Peyer's patch (tissue), 4 donors: ENCODE measurements at places on chromosomes 13 and 19. TPM values are rescaled to one million over a fixed set of nuclear protein-coding genes. Genes with fewer than 3 reads are reported as not detected.

- DNase-seq, result peak; percentile 75
Measured at GRCh38 chr13:105410602-105411001, 1124.9 kb downstream of the EFNB2 start.

GRCh38 chr19:46442808-46443450 is 14.2 kb upstream of the PNMA8C start:
- no peak for DNase-seq

- DNase-seq, result no peak
Measured at GRCh38 chr13:110521296-110521680, 40.2 kb downstream of the RAB20 start.

The RDH8 gene
- not detected for total RNA-seq

DNA sequence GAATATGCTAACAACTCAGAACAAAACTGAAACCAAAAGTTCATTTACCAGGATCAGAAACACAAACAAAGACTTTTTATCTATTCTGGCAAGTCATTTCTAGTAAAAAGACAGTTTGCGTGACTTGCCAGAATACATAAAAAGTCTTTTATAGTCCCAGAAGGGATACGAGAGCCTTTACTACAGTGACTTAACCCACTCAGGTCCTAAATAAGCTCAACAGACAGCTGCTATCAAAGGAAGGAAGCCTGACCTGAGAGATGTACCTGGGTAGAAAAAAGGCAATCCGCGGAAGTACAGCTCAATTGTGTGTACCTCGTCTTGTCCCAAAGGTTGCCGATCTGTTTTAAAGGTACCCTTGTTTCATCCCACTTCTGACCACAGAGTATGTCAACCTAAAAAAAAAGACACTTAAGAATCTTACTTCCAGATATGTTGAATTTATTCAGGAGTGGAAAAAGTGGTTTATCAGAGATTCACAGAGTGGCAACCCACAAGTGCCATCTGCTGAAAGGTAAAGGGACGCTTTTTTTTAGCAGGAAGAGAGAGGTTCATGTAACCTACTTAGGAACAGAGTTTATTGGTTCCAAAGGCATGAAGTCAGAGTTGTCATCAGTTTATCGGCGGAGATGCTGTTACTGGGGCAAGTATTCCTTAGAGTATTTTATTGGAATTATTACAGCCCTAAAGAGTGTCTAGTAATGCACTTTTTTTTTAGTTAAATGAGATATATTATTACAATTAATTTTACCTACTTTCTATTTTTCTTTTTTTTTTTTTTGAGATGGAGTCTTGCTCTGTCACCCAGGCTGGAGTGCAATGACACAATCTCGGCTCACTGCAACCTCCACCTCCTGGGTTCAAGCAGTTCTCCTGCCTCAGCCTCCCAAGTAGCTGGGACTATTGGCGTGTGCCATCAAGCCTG is 69.7 kb upstream of the C1QTNF9B start:
- DNase-seq, result no peak

DNA sequence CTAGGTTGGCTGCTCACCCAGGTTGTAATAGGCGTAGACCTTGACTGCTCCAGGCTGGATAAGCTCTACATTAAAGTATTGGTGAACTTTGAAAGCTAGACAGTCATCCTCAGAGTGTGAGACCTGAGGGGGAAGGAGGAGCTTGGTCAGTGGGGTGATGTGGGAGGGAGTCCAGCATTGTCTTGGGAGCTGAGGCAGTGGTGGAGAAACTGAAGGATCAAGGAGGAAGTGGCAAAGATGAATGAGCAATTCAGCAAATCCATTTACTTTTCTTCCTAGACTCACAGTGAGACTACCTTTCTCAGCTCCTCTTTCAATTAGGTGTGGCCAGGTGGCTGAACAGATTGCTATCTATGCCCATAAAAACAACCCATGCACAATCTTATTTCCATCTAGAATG is 10.2 kb upstream of the TNFSF14 start:
- DNase-seq, result no peak

The GRIN2D gene
- total RNA-seq, result 0.27 TPM

- peak; percentile 79 for DNase-seq
Measured at GRCh38 chr19:19271828-19272599, 1.1 kb downstream of the TM6SF2 start.

DNA sequence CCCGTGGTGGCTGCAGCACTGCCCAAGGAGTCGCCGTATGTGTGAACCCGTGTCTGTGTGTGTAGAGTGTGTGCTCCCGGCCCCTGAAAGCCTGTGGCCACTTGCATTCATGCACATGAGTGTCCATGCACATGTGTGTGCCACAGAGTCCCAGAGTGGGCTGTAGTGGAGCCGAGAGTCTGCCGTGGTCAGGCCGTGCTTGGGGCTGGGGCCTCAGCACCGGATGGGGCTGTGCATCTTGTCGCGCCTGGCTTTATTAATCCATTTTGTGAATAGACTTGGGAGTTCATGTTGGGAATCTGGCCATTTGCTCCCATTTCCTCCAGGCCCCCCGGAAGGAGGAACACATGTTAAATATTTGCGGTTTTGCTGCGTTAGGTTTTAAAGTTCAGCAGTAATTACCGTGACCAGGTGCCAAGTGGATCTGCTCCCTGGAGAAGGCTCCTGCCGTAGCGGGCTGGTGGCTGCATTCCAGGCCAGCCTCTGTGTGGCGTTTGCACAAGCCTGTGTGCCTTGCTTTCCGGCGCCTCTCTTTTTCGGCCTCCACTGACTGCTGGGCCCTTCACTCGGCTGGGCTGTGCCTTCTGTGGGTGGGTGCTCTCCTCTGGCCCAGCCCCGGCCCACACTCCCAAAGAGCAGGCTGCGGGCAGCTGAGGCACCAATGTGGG is 69.2 kb upstream of the KCTD15 start:
- DNase-seq, result peak; percentile 31

DNA sequence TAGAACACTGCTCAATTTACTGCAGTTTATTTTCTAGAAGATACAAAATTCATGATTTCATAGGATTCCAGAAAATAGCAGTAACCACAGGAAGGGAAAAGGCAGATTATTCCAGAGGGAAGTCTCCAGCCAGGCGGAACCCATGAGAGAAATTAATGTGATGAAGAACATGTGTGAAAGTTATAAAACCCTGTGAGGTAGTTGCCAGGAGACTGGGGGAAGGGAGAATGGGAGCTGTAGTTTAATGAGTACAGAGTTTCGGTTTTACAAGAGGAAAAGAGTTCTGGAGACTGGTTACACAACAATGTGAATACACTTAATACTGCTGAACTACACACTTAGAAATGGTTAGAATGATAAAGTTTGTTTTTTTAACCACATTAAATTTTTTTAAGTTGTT is 14.2 kb upstream of the PDX1 start:
- no peak for DNase-seq

DNA sequence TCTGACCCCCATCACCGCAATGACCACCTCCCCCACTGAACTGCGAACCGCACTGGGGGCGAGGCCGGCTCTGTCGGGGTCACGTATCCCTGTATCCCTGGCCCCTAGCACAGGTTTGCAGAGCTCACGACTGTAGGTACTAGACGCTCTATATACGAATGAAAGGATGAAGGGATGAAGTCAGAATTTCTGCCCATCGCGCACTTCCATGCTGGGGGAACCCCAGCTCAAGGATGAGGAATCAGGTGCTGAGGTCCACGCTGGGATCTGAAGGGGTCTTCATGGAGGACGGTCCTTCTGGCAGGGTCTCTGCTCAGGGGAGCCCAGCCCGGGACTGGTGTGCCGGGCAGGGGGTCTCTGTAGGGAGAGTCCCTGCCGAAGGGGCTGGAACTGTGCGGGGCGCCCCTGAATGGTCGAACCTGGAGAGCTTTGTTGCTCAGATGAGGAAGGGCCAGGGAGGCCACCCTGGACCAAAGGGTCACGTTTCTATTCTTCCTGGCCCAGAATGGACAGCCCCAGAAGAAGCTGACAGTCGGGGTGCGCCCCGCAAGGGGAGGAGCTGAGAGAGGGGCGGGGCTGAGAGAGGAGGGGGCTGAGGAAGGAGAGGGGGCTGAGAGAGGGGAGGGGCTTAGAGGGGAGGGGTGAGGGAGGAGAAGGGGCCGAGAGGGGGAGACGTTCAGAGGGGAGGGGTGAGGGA is 37.9 kb upstream of the SEMA6B start:
- no peak for DNase-seq

DNA sequence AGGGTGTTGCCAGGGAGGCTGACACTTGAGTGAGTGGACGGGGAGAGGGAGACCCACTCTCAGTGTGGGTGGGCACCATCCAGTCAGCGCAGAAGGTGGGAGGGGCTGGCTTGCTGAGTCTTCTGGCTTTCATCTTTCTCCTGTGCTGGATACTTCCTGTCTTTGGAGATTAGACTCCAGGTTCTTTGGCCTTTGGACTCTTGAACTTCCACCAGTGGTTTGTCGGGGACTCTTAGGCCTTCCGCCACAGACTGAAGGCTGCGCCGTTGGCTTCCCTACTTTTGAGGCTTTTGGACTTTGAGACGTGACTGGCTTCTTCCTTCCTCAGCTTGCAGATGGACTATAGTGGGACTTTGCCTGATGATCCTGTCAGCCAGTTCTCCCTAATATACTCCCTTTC is 4.3 kb upstream of the LENG8 start:
- no peak for DNase-seq

DNA sequence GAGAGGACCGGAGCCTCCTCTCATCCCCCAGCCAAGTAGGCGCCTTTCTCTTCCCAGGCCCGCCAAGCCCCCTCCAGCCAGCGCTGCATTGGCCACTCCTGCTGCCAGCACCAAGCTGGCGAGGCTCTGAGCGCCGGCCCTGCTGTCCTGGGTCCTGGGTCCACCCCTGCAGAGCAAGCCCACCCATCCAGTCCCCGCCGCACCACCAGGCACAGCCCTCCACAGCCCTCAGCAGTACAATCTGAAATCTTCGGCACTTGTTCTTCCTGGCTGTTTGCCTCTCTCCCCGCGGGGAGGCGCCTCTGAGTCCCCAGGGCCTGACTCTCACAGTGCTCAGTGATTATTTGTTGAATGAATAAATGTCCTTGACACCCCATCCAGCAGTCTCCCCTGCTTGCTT is 236.4 kb upstream of the SGCG start:
- no peak for DNase-seq

DNA sequence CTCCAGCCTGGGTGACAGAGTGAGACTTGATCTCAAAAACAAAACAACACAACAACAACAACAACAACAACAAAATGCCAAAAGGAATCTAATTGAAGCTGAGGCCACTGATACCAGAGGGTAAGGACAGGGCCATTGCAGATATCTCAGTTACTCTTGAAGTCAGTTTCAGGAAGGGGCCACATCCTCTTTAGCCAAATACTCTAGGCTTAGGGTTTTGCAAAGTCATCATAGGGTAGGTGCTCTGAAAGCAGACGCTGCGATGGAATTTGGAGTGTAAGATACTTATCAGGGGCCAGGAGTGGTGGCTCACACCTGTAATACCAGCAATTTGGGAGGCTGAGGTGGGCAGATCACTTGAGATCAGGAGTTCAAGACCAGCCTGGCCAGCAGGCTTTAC is 46.6 kb upstream of the UBAC2 start:
- DNase-seq, result no peak

- DNase-seq, result no peak
Measured at GRCh38 chr13:22194106-22194805, 523.4 kb downstream of the FGF9 start.

GRCh38 chr19:44529536-44529935 is at the start of gene CEACAM20:
Gene CEACAM20, minus strand, starts transcription at chr19:44529675. Its CDS starts 166 bp downstream, at chr19:44529509.
- DNase-seq, result no peak

The KLK4 gene
- total RNA-seq, result not detected

DNA sequence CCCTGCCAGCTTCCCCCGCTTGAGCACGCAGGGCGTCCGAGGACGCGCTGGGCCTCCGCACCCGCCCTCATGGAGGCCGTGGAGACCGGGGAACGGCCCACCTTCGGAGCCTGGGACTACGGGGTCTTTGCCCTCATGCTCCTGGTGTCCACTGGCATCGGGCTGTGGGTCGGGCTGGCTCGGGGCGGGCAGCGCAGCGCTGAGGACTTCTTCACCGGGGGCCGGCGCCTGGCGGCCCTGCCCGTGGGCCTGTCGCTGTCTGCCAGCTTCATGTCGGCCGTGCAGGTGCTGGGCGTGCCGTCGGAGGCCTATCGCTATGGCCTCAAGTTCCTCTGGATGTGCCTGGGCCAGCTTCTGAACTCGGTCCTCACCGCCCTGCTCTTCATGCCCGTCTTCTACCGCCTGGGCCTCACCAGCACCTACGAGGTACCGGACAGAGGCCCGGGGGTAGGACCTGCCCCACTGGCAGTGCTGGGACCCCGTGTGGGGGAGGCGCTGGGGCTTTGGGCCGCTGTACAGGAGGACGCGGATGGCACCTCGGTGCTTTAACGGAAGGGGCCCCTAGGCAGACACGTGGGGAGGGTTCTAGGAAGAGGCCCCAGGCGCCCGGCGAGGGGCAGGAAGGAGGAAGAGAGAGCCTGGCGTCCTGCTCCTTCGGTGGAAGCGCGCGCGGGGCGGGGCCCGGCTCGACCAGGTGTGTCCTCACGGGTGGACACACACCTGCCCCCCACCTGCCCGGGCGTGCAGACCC is 681 bp downstream of the SLC5A5 start:
- DNase-seq, result peak; percentile 53

The PDE4C gene
- 8.3 TPM for total RNA-seq

The FPR1 gene
- 2.5 TPM for total RNA-seq

DNA sequence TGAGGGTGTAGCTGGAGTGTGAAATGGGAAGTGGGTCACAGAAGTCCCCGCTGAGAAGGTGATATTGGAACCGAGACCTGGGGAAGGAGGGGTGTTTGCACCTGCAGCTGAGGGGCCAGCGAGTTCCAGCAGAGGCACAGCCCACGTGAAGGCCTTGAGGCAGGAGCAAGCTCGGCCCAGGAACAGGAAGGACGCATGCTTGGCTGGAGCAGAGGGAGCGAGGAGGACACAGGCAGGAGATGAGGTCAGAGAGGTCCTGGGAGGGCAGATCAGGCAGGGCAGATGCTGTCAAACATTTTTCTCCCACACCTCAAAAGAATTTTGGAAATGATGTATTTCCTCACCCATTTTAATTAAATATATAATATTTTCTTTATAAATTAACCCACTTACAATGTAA is 9.3 kb downstream of the ZNF415 start:
- DNase-seq, result no peak

DNA sequence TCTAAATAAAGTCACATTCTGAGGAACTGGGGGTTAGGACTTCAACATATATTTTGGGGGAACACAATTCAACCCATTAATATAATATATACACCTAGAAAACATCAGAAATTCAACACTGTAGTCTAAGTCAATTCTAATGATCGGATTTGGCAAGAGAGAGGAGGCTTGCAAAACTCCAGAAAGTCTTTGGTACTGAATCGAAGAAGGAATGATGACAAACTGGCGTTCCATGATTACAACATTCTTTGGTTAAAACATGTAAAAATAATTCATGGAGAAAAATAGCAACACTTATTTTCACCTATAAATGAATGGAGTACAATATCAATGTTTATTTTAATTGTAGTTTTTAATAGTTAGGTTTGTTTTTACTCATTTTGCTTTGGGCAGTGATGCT is 62.4 kb downstream of the MBNL2 start:
- DNase-seq, result no peak

- DNase-seq, result no peak
Measured at GRCh38 chr13:101416181-101417042, at the start of gene NALCN. Gene NALCN, minus strand, starts transcription at chr13:101416508. Its CDS starts 17,382 bp downstream, at chr13:101399126.

The UBE2M gene
- 17.3 TPM for total RNA-seq

- peak; percentile 97 for DNase-seq
Measured at GRCh38 chr19:14005349-14006084, 603 bp downstream of the RFX1 start.

GRCh38 chr13:97379386-97379785 is 54.6 kb upstream of the RAP2A start:
- no peak for DNase-seq

GRCh38 chr13:113723410-113724015 is 35.5 kb upstream of the TMEM255B start:
- DNase-seq, result no peak

The NPHS1 gene
- not detected for total RNA-seq
